Fibroblast of lung (primary cell): ENCODE measurements at places on chromosomes 4 and X. TPM values are rescaled to one million over a fixed set of nuclear protein-coding genes. Genes with fewer than 3 reads are reported as not detected.

NUDT11 gene
- total RNA-seq = 7.1 and 7.7 TPM in 2 replicates

DNA sequence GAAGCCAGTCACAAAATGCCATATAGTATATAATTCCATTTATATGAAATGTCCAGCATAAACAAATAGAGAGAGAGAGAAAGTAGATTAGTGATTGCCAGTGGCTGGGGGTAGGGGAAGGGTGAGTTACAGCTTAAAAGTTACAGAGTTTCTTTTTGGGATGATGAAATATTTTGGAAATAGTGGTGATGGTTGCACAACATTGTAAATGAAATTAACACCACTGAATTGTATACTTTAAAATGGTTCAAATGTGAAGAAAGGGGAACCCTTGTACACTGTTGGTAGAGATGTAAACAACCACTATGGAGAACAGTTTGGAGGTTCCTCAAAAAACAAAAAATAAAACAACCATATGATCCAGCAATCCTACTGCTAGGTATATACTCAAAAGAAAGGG lies 131.2 kb upstream of the GPC4 start:
- no peak for DNase-seq

DNA sequence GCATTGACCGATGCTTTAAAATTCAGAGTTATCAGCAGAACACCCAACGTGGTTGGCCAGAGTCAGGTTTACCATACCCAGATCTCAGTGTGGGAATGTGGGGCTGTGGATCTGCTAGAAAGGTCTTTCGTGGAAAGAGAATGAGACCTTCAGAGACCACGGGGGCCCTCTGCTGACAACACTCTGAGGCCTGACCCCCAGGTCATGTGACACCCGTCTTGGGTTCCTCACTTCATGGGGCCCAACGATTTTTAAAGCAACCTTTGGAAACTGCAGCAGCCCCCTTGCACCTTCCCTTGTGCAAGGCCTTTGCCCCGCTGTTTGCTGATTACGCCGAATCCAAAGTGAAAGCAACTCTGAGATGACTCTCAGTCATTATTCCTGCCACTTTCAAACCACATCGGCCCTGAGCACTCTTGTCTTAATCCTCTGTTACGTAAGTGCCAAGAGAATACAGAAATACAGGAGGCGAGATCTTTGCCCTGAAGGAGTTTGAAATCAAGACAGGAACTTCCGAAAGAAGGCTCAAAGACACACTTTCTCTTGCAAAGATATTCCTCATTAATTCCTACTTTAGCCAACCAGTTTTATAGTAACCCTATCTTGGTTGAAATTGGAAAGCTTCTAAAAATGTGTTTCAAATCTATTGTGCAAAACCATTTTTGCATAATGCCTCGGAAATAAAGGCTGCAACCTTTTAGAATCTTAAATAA lies 88.3 kb downstream of the EVC2 start:
- DNase-seq = no peak

GRCh38 chr4:188363196-188363595 lies 224.0 kb downstream of the TRIML1 start:
- no peak for DNase-seq

OPRPN gene
- not detected in 2 replicates for total RNA-seq

RXFP1 gene
- total RNA-seq = 1.0 and 1.3 TPM in 2 replicates

DNA sequence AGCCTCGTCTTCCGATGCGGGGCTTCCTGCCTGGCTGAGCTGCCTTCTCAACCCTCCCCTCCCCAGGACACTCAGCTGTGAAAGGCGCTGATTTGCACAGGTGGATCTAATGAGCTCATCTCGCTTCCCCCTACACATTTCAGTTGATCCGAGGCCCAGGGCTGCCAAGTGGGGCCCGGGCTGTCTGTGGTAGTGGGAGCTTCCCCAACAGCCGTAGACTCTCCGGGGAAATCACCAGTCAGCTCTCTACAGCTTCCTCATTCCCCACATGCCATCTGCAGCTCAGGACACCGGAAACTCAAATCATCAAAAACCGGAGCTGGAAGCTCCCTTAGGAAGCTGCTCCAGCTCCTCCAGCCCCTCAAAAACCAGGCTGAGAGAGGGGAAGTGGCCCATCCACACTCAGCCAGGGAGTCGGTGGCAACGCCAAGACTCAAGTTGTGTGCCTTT lies 56.2 kb downstream of the SMIM20 start:
- peak; percentile 23 for DNase-seq

DNA sequence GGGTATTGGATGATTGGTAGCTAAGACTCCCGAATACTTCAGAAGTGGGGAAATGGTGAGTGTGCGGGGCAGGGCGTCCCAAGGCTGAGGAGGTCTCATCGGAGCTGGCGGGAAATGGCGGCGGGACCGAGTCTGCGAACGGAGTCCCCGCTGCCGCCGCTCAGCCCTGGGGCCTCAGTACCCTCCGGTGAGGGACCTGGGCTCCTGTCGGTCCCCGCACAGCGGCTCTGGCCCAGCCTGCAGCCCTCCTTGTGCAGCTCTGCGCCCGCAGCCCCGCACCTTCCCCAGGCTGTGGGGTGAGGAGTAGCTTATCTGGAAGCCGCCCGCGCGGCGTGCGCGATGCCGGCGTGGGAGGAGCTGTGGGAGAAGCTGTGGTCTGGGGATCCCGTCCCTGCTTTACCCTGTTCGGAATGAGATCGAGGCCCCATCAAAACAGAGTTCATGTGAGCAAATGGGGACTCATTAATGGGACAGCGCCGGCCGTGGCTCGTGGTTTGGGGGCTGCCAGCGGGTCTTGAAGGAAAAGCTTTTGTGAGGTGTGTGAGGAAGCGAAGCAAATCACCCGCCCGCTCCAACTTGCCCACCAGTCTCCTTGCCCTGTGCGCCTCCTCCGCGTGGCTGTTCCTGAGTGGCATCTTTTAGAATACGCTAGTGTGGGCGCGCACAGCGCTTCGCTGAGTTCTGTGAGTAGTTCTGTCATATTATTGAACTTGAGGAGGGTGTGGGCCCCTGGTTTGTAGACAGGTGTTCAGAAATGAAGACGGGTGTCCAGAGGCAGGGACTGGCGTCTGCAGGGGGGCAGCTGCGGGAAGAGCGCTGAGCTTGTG lies 531 bp downstream of the ZNF141 start:
- peak; percentile 40 for DNase-seq

DNA sequence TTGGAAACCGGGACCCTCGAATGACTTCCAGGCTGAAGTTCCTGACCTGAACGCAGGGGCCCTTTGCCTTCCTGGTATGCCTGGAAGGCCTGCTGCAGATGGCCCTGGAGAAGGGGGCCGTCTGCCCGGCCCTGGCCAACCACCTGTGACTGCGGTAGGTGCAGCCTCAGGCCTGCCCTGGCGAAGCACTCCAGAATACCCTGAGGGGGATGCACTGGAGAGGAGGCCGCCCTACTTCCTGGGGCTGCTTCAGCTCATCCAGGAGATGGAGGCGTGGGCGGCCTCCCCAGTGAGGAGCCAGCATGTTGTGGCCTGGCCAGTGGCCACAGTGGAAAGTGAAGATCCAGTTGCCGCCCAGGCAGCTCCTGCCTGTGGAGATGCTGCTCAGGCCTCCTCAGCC lies 26.4 kb upstream of the PNMA3 start:
- peak; percentile 14 for DNase-seq

DNA sequence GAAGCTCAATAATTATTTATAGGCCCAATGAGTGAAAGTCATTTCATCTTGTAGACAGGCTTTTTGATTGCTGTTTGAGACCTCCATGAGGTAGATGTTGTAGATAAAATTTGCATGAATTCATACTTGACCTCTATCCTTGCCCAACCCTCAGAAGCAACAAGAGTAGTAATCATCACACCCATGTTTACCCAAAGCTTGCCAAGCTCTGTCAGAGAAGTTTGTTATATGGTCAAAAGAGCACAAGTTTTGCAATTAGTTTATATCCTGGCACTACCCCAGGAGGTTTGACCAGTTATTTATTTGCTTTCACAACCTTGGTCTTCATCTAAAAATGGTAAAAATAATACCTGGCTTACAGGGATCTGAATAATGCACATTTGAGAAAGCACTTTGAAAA lies 20.7 kb downstream of the ADH7 start:
- no peak for DNase-seq

DNA sequence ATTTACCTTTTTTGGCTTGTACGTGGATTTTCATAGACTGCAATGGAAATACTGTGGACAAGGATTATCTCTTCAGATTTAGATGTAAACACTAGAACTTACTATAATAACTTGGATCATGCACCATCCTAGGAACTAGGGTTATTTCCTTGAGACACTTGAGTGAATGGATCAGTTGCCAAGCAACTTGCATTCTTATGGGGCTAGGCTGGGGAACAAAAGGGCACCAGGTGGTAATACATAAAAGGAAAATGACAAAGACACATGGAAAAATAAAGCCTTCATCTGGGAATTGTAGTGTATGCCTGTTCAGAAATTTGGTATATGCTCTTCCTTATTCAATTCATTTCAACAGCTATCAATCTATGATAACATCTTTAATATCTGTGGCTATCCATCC lies 247.1 kb downstream of the SPRY1 start:
- no peak for DNase-seq
